ENCODE measurements at places on chromosomes 4 and X. TPM values are rescaled to one million over a fixed set of nuclear protein-coding genes. Genes with fewer than 3 reads are reported as not detected.

The MYOZ2 gene
- 45.1 TPM for polyA plus RNA-seq

The CXCL9 gene
- not detected for polyA plus RNA-seq

The GRIA2 gene
- polyA plus RNA-seq = not detected

The UGT2B11 gene
- not detected for polyA plus RNA-seq

The IGSF1 gene
- 6.5 TPM for polyA plus RNA-seq

DNA sequence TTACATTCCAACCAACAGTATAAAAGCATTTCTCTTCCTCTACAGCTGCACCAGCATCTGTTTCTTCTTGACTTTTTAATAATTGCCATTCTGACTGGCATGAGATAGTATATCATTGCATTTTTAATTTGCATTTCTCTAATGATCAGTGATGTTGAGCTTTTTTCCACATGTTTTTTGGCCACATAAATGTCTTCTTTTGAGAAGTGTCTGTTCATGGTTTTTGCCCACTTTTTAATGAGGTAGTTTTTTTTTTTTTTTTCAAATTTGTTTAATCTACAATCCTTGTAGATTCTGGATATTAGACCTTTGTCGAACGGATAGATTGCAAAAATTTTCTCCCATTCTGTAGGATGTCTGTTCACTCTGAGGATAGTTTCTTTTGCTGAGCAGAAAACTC lies 39.5 kb upstream of the TBC1D19 start:
- no peaks in the 10 kb centered on the region for H3K27me3 ChIP-seq
- no peak for DNase-seq
- no peaks in the 10 kb centered on the region for H3K36me3 ChIP-seq
- no peak overlapping the region for H3K4me3 ChIP-seq

DNA sequence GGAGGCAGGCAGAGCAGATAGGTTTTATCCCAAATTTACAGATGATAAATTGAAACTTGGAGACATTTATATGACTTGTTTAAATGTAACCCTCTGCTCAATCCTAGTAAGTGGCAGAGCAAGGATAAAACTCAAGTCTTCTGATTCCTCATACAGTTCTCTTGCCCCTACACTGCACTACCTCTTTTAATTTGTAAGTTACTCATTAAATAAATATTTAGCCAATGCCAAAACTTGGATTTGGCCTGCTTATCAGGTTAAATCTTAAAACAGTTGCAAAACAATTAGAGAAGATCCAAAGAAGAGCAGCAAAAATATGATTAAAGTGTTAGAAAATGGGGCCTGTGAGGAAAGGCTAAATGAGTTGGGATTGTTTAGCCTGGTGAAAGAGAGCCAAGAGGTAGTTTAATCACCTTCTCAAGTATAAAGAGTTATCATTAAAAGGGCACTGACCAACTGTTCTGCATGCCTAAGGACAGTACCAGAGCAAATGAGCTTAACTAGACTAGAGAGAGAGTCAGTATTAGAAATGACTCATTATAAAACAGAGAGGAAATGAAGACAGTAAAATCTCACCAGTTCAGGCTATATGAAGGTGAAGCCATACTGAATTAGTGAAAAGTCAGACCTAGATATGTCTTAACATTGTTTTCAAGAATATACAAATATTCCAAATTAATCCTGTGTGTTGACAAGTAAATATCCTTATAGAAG lies 146.3 kb downstream of the GRIA3 start:
- no peaks in the 10 kb centered on the region for H3K4me1 ChIP-seq
- no peaks in the 10 kb centered on the region for H3K27me3 ChIP-seq
- H3K36me3 ChIP-seq = no peaks in the 10 kb centered on the region

DNA sequence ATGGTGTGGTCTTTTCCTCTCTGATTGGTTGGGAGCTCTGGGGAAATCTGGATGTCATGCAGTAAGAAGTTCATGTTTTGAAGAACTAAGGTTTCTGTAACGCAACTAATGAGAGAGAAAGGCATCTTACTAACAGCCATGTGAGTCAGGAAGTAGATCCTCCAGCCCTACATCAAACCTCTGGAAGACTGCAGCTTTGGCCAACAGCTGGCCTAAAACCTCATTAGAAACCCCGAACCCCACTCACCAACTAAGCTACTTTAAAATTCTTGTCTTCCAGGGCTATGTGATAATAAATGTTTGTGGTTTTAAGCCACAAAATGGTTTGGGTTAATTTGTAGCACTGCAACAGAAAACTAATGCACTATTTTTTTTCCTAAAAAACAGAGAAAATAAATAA lies 549.0 kb upstream of the GRID2 start:
- DNase-seq = peak; percentile 45
- H3K27ac ChIP-seq = no peak overlapping the region
- H3K4me3 ChIP-seq = no peak overlapping the region
- H3K36me3 ChIP-seq = no peaks in the 10 kb centered on the region
- peaks cover 14% of the 10 kb centered on the region for H3K4me1 ChIP-seq
- no peaks in the 10 kb centered on the region for H3K27me3 ChIP-seq

DNA sequence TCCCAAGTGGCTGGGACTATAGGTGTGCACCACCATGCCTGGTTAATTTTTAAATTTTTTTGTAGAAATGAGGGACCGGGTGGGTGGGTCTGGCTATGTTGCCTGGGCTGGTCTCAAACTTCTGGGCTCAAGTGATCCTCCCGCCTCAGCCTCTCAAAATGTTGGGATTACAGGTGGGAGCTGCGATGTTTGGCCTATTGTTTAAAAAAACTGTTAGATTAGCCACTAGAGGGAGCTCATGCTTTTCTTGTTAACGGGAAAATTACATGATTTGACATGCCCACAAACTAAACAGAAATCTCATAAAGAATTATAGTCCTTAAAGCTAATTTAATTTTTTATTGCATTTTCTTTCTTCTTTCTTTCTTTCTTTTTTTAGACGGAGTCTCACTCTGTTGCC lies 5.0 kb upstream of the SDAD1 start:
- no peaks in the 10 kb centered on the region for H3K36me3 ChIP-seq
- H3K4me1 ChIP-seq = no peaks in the 10 kb centered on the region
- H3K4me3 ChIP-seq = no peak overlapping the region
- no peak overlapping the region for H3K27ac ChIP-seq

DNA sequence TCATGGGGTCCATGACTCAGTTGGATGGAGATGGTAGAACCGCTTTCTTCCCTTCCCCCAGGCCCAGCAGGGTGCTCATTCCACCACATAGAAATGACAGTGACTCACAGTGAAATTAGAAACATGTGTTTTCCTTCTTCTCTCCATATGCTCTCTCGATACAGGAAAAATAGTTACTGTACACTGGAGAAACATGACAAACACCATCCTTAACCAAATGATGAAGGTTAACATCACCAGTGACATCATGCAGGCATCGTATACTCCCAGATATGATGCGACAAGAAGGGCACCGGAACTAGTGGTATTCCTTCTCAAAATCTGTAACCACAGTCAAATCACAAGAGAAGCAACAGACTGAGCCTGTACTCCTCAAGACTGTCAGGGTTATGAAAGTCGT lies 11.7 kb upstream of the RAB40A start:
- H3K27ac ChIP-seq = no peak overlapping the region
- peak; percentile 82 for DNase-seq
- no peaks in the 10 kb centered on the region for H3K4me1 ChIP-seq
- no peak overlapping the region for H3K4me3 ChIP-seq
- no peaks in the 10 kb centered on the region for H3K36me3 ChIP-seq

DNA sequence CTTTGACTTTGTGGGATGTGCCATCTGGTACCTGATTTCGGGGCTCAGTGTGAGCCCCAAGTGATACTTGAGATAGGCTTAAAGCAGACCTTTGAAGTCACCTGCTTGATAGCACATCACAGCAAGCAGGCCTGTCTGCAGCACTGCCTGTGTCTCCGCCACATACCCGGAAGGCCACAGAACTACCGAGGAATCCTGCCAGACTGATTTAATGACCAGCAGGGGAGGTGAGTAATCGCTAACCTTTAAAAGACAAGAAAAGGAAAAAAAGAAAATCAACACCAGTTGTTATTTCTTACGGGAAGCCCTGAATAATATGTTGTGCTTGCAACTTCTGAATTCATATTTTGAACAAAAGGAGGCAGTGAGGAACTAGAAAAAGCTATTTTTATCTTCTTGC lies 6.8 kb downstream of the PTCHD1 start:
- DNase-seq = peak; percentile 28
- H3K4me1 ChIP-seq = peaks cover 7% of the 10 kb centered on the region
- no peaks in the 10 kb centered on the region for H3K36me3 ChIP-seq
- peaks cover 21% of the 10 kb centered on the region for H3K27me3 ChIP-seq
- H3K27ac ChIP-seq = no peak overlapping the region

- H3K4me3 ChIP-seq = no peak overlapping the region
- H3K27ac ChIP-seq = no peak overlapping the region
- H3K36me3 ChIP-seq = no peaks in the 10 kb centered on the region
- DNase-seq = no peak
- no peaks in the 10 kb centered on the region for H3K4me1 ChIP-seq
These were observed 19.5 kb upstream of the PDCL2 start for GRCh38 chr4:55611358-55612059.

- H3K27me3 ChIP-seq = no peaks in the 10 kb centered on the region
- DNase-seq = peak; percentile 63
- H3K36me3 ChIP-seq = no peaks in the 10 kb centered on the region
- no peak overlapping the region for H3K27ac ChIP-seq
These were observed 109.4 kb downstream of the PDHA2 start for GRCh38 chr4:95949136-95949765.

DNA sequence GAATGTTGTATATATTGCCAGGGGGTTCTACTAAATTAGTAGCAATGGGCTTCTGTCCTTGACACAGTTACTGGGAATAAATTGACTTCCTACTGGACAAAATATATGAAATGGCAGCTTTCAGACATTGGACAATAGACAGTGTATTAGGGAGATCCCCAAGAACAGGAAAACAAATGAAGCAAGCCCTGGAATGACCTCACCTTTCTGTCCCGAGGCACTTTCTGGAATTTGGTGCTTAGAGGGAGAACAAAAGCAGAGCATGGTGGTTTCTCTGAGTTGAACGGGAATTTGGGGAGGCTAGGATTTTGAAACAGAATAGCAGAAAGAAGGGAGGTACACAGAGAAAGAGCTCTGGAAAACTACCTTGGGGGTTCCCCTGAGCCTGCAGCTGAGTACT lies 187.7 kb upstream of the MAGEB2 start:
- H3K36me3 ChIP-seq = no peaks in the 10 kb centered on the region
- DNase-seq = no peak
- H3K4me3 ChIP-seq = no peak overlapping the region
- H3K4me1 ChIP-seq = no peaks in the 10 kb centered on the region
- no peak overlapping the region for H3K27ac ChIP-seq

- no peaks in the 10 kb centered on the region for H3K27me3 ChIP-seq
- no peaks in the 10 kb centered on the region for H3K4me1 ChIP-seq
- DNase-seq = peak; percentile 31
- no peak overlapping the region for H3K27ac ChIP-seq
- H3K4me3 ChIP-seq = no peak overlapping the region
These were observed 112.8 kb upstream of the PITX2 start for GRCh38 chr4:110735686-110736085.

GRCh38 chrX:43514820-43515219 lies 141.3 kb upstream of the MAOA start:
- DNase-seq = no peak
- no peaks in the 10 kb centered on the region for H3K36me3 ChIP-seq

- H3K27ac ChIP-seq = no peak overlapping the region
- H3K4me3 ChIP-seq = no peak overlapping the region
- no peak for DNase-seq
- H3K27me3 ChIP-seq = no peaks in the 10 kb centered on the region
- H3K36me3 ChIP-seq = no peaks in the 10 kb centered on the region
These were observed 16.8 kb downstream of the RBPJ start for GRCh38 chr4:26337612-26338011.

DNA sequence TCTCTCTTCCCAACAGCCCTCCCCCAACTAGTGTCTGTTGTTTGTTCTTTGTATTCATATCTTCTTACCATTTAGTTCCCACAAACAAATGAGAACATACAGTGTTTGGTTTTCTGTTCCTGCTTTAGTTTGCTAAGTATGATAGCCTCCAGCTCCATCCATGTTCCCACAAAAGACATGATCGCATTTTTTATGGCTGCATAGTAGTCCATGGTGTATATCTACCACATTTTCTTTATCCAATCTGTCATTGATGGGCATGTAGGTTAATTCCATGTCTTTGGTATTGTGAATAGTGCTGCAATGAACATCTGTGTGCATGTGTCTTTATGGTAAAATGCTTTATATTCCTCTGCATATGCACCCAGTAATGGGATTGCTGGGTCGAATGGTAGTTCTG lies 283.9 kb upstream of the FGF13 start:
- H3K27me3 ChIP-seq = no peaks in the 10 kb centered on the region
- H3K4me3 ChIP-seq = no peak overlapping the region
- no peaks in the 10 kb centered on the region for H3K36me3 ChIP-seq
- no peak overlapping the region for H3K27ac ChIP-seq

All from cardiac muscle cell (in vitro differentiated cells and primary cell).